ENCODE measurements at places on chromosomes 5 and 9. TPM values are rescaled to one million over a fixed set of nuclear protein-coding genes. Genes with fewer than 3 reads are reported as not detected.
A peak's percentile ranks its signal among the peaks of the same experiment; 100 is the strongest.

PDE8B gene
- total RNA-seq = 1.5 TPM

SGCD gene
- 101 TPM for total RNA-seq

DNA sequence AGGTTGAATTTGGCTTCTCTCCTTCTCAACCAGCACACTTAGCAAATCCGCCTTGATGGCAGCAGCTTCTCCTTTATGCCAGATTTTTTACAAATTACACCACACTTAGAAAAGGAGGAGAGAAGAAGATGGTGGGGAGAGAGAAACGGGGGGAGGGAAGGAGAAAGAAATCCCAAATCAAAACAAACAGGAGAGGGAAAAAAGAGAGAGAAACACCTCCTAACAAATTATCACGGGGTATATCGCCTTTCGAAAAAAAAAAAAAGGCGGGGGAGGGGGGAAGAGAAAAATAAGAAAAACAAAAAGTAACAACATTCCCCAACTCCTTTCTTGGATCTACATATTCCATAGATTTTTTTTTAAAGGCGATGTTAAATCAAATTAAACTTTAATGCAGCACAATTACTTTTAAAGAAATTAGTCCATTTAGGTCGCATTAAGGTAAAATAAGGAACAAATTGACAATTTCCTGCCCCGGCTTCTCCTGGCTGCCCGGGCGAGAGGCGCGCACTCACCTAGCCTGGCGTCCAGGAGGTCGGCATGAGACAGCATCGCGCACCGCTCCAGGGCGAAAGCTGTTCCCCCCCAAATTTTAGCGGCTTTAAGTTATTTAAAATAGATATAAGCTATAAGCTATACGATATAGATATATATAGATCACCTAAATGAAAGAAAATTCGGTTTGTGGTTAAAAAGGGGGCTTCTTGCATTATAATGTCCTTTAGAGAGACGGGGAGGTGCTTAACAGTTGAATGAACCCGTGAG, at the start of gene OTP:
Gene OTP, minus strand, starts transcription at position 716 of the 765 bp plus-strand sequence. Its CDS starts 164 bp downstream, at position 552.
- no peak for DNase-seq

- no peak for DNase-seq
Measured at GRCh38 chr5:3357291-3357690, 238.3 kb upstream of the IRX1 start.

DNA sequence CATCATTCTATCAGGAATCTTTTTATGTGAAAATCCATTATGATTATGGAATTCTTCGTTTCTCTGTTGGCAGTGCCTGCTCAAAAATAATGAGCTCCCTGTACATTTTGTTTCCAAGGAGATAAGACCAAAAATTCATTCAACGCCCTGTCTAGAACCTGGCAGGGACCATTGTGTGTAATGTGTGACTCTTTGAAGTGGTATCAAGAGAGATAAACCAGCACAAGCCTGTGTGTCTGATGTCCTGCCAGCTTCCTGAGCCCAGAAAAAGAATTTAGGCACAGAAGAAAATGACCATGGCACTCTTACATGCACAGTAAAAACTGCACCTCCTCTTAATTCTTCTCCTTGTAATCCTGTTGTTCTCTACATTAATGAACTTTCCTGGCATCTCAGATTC, 177.4 kb downstream of the SAXO1 start:
- DNase-seq = peak; percentile 58

- DNase-seq = no peak
Measured at GRCh38 chr9:132596200-132596599, 13.8 kb downstream of the BARHL1 start.
